Esophagus (tissue), 2 donors: ENCODE measurements at places on chromosomes 5 and 9. TPM values are rescaled to one million over a fixed set of nuclear protein-coding genes. Genes with fewer than 3 reads are reported as not detected.

GNA14 gene
- 1.9 TPM for polyA plus RNA-seq

SPEF2 gene
- 1.4 TPM for polyA plus RNA-seq

PDLIM4 gene
- 33.3 TPM for polyA plus RNA-seq

CDC20B gene
- polyA plus RNA-seq = not detected

MARCOL gene
- not detected for polyA plus RNA-seq

PCDHGA8 gene
- 0.06 TPM for polyA plus RNA-seq

C9orf50 gene
- not detected for polyA plus RNA-seq

ACTBL2 gene
- not detected for polyA plus RNA-seq

LVRN gene
- 0.16 TPM for polyA plus RNA-seq

CSNK1A1 gene
- 81.1 TPM for polyA plus RNA-seq

DMGDH gene
- polyA plus RNA-seq = 0.14 TPM

TEX48 gene
- not detected for polyA plus RNA-seq

SLC25A2 gene
- polyA plus RNA-seq = 0.05 TPM

FOXD4L4 gene
- polyA plus RNA-seq = 0.08 TPM

MAP1B gene
- 2.5 TPM for polyA plus RNA-seq

PCDHGB3 gene
- 0.13 TPM for polyA plus RNA-seq

IRX2 gene
- 3.0 TPM for polyA plus RNA-seq

HTR4 gene
- polyA plus RNA-seq = 0.02 TPM

FOXD4L6 gene
- 0.04 TPM for polyA plus RNA-seq

SYK gene
- polyA plus RNA-seq = 12.0 TPM

SIT1 gene
- polyA plus RNA-seq = 0.88 TPM

PRDM9 gene
- polyA plus RNA-seq = not detected

CDKN2A gene
- 6.1 TPM for polyA plus RNA-seq

C9orf85 gene
- 10.3 TPM for polyA plus RNA-seq

CDHR2 gene
- polyA plus RNA-seq = 0.01 TPM

SLC1A1 gene
- polyA plus RNA-seq = 1.1 TPM

SOX30 gene
- polyA plus RNA-seq = 0.04 TPM

IRGM gene
- not detected for polyA plus RNA-seq

WDR38 gene
- not detected for polyA plus RNA-seq

MELK gene
- polyA plus RNA-seq = 3.8 TPM

SHISAL2B gene
- polyA plus RNA-seq = not detected

GOLGA2 gene
- 114 TPM for polyA plus RNA-seq

ANKRD18A gene
- 7.1 TPM for polyA plus RNA-seq

PCDHB16 gene
- polyA plus RNA-seq = 0.08 TPM

SLC45A2 gene
- not detected for polyA plus RNA-seq

ZNF622 gene
- 16.6 TPM for polyA plus RNA-seq

DMRTA1 gene
- polyA plus RNA-seq = 1.0 TPM

DCTN4 gene
- polyA plus RNA-seq = 15.5 TPM

GSN gene
- polyA plus RNA-seq = 418 TPM

C9orf153 gene
- polyA plus RNA-seq = 0.02 TPM

ZNF300 gene
- polyA plus RNA-seq = 12.6 TPM

MCTP1 gene
- polyA plus RNA-seq = 0.92 TPM

TAF1L gene
- polyA plus RNA-seq = not detected

RBM27 gene
- polyA plus RNA-seq = 5.1 TPM

LOX gene
- 0.71 TPM for polyA plus RNA-seq

BHMT2 gene
- polyA plus RNA-seq = 3.1 TPM

PLAC8L1 gene
- polyA plus RNA-seq = 0.22 TPM

IL31RA gene
- polyA plus RNA-seq = 0.01 TPM

BTNL9 gene
- polyA plus RNA-seq = 18.5 TPM
